ENCODE measurements at places on chromosomes 4 and X. TPM values are rescaled to one million over a fixed set of nuclear protein-coding genes. Genes with fewer than 3 reads are reported as not detected.

Gene GPR173
- total RNA-seq: 1.2 TPM

Gene GAGE12E
- not detected for total RNA-seq

Gene ZNF518B
- total RNA-seq: 15.3 TPM

Gene ASB5
- total RNA-seq: 1.7 TPM

Gene LDB2
- 3.2 TPM for total RNA-seq

Gene PDGFRA
- 32.5 TPM for total RNA-seq

Gene UGT2A3
- 36.5 TPM for total RNA-seq

Gene LONRF3
- 7.8 TPM for total RNA-seq

Gene EDA2R
- total RNA-seq: 0.82 TPM

Gene RNF128
- 41.5 TPM for total RNA-seq

Gene DMD
- 24.5 TPM for total RNA-seq

Gene LNX1
- total RNA-seq: 25.0 TPM

Gene RBMXL3
- total RNA-seq: not detected

Gene CFI
- total RNA-seq: 6.8 TPM

Gene MAD2L1
- 13.7 TPM for total RNA-seq

Gene PHEX
- total RNA-seq: 0.56 TPM

Gene FGF2
- total RNA-seq: 0.94 TPM

Gene SHROOM4
- 3.3 TPM for total RNA-seq

Gene SCD5
- total RNA-seq: 2.8 TPM

Gene SLC6A14
- 0.82 TPM for total RNA-seq

Gene MEPE
- total RNA-seq: not detected

Gene AFM
- 0.27 TPM for total RNA-seq

Gene ENPEP
- total RNA-seq: 0.88 TPM

Gene MAP3K15
- total RNA-seq: 0.25 TPM

Measured in colonic mucosa (tissue), 4 donors.